ENCODE measurements at places on chromosomes 11 and 22.
A peak's percentile ranks its signal among the peaks of the same experiment; 100 is the strongest.

DNA sequence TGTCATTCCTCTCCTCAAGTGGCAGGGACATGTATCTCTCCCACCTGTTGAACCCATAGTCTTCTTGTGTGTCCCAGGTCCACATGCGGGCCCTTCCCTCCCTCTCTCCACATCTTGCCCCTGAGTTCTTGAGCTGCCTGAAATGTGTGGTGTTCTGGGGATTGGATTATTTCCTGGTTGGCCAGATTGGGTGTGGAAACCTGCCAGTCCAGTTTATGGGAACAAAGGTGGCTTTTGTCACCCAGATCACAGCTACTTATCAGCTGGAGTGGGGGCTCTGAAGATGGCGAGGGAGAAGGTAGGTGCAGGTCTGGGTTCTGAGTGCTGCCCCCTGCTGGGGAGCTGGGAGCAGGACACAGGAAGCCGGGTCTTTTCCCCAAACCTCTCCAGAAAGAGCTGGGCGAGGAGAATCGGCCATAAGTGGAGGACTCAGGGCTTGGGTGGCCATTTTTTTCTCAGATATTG lies 14.2 kb downstream of the DTX4 start:
- DNase-seq: peak; percentile 63

DNA sequence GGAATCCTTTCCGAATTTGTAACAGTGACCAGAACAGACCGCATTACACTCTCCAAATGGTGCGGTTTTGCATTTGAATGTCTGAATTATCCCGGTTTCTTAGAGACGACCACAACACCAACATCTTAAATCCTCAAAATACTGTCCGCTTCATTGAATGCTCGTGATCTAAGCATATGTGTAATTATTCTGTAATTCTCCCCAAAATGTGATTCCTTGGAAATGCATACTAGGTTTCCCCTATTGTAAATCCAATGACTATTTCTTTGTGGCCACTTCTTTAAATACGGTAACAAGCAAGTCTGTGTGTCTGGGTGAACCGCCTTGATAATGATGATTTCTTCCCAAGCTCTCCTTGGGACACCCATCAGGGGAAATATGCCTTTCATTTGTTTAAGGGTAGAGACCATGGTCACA lies 87.3 kb upstream of the DBX1 start:
- no peak for DNase-seq

DNA sequence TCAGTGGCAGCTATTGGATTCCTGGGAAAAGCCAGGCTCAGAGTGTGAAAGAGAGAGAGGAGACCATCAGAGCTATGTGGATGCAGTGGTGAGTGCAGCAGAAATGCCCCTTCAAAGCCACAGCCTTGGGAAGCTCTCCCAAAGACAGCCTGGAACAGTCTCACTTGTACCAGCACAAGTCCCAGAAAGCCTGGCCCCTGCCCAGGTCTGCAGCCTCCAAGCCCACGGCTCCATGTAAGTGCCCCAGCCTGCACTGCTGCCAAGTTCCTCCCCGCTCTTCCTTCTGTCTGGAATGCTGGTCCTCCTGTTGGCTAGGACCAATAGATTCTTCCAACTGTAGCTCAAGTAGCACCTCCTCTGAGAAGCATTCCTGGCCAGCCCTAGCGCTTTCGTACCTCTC lies 539.7 kb downstream of the MIAT start:
- no peak for DNase-seq

- DNase-seq: no peak
Measured at GRCh38 chr11:134951305-134951700, 539.3 kb upstream of the B3GAT1 start.

Data from KBM-7 (cell line).